ENCODE measurements at places on chromosomes 5 and 9.

- no peak for DNase-seq
Observed at GRCh38 chr5:40495237-40495635, 184.5 kb upstream of the PTGER4 start.

- no peak for DNase-seq
Observed at GRCh38 chr9:81032030-81032572, 657.2 kb downstream of the TLE1 start.

DNA sequence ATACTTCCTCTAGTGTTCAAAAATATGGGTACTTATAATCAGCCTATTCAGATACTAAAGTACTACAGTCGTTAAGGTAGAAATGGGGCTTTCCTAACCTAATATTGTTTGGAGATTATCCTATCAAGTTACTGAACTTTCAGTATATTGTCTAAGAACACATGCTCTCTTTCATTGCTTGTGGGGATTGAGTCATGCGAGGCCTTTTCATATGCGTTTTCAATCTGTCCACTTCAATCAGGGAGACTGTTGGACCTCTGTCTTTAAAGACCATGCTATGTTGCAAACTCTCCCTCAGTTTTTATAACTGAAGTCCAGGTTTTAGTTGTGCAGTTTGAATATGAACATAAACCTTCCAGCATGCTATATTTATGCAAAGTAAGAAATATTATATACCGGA lies 15.0 kb downstream of the PRR16 start:
- no peak for DNase-seq

DNA sequence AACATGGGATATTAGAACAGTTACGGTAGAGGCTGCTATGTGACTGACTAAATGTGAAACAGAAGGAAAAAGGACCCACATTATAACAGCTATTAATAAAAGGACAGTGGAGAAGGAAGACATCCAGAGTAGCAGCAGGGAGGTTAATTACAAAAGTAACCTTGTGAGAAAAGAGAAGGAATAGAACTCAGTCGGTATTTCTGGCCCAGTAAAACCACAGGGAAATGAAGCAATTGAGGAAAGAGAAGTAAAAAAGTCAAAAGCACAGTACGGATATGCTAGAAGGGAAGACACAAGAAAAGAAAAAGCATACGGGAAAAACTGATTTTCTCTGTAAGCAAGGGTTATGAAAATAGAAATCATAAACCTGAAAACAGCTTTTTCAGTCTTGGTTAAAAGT lies 164.7 kb downstream of the RFX3 start:
- peak; percentile 33 for DNase-seq

DNA sequence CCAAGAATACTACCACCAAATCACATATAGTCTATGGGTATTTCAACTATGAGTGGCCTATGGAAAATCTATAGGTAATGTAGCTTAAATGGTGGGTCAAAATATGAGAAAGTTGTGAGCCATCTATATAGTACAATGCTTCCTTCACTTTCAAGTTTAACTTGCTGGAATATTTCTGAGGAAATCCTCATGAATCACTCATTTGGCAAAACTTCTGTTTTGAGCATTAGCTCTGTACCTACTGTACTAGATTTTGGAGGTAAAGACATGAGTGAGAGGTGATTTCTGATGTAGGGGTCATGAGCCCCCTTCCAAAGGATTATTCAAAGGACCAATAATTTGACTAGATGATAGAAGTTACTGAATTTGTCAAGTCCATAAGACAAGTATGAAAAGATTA lies 80.6 kb upstream of the DAB2 start:
- no peak for DNase-seq

- peak; percentile 69 for DNase-seq
Observed at GRCh38 chr5:177116631-177117373, 16.8 kb upstream of the NSD1 start.

- DNase-seq = no peak
Observed at GRCh38 chr9:110186254-110186653, 21.7 kb downstream of the C9orf152 start.

DNA sequence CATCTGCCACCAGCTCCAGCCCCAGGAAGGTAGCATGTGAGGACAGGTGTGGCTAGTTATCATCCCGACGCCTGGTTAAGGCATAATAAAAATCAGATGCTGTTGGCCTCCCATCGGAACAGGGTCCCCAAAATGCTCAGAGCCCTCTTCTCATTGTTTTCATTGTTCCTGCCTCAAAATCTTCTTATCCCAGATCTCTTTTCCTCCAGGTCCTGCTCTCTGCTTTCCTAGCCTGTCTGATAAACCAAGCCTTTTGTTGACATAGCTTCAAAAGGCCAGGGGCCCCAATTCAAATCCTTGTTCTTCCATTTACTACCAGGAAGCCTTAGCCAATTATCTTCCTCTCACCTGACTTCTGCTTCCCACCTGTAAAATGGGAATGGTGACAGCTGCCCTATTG lies 130.1 kb upstream of the ADRA1B start:
- no peak for DNase-seq

DNA sequence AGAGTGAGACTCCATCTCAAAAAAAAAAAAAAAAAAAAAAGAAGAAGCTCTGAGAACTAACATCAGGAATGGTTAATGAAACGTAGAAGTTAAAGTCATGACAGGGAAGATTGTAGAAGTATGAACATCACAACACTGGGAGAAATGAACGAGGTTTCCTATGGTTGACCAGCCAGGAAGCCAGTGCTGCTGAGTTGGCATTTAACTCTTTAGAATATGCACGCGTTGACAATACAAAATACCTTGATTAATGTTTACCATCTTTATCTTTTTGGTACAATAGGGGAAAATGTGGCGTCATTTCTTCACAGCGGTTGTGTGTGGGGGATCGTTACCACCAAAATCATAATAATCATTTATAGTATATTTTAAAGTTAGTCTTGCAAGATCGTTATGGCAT lies 32.0 kb downstream of the ABO start:
- DNase-seq = no peak

GRCh38 chr9:135787776-135788575 lies 86.0 kb downstream of the KCNT1 start:
- DNase-seq = no peak

DNA sequence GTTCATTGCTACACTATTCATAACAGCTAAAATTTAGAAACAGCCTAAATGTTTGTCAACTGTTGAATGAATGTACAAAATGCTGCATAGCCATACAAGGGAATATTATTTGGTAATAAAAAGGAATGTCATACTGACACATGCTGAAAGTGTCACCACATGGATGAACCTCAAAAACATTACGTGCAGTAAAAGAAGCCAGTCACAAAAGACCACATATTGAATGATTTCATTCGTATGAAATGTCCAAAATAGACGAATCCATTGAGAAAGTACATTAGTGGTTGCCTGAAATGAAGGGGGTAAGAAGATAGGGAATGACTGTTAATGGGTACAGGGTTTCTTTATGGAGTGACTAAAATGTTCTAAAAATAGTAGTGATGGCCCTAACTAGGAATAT lies 11.6 kb upstream of the ECM2 start:
- no peak for DNase-seq

- no peak for DNase-seq
Observed at GRCh38 chr9:3403315-3403714, 122.5 kb downstream of the RFX3 start.

DNA sequence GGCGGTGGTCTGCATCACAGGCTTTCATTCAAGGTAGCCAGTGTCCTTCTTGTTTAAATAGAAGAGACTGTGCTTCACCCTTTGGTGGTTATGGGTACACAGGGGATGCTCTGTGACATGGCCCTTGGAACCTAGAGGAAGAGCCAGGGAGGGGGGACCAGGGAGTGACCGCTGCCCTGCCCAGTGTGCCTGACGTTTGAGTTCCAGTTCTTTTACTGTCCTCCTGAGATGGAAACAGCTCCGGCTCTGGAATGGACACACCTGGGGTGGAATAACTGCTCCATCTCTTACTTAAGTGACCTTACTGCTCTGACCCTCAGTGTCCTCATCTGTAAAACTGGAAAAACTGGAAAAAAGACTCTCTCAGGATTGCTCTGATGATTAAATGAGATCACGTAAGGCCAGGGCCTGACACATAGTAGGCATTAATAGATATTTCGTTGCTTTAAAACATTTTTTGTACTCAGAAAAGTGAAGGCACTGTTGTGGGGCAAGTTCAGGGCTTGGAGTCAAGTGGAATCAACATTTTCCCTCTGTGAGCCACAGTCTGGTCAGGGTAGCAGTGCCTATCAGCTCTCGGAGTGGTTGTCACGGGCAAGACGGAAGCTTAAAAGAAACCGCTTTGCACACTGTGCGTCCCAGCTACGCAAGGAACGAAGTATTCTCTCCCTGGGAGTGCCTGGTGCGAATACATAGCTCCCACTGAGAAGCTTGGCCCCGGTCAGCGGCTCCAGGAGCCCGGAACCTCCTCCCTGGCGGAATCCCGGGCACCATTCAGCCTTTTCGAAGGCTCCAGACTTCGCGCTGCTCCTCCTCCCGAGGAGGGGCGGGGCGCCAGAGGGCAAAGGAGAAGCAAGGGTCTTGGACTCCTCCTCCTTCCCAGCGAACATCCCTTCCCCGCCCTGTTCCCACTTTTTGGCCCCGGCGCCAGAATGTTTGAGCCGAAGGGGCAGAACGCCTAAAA lies 5.8 kb downstream of the POU4F3 start:
- no peak for DNase-seq

- no peak for DNase-seq
Observed at GRCh38 chr5:116442931-116443551, 131.6 kb downstream of the SEMA6A start.

- no peak for DNase-seq
Observed at GRCh38 chr5:180910735-180911134, 11.8 kb downstream of the BTNL8 start.

DNA sequence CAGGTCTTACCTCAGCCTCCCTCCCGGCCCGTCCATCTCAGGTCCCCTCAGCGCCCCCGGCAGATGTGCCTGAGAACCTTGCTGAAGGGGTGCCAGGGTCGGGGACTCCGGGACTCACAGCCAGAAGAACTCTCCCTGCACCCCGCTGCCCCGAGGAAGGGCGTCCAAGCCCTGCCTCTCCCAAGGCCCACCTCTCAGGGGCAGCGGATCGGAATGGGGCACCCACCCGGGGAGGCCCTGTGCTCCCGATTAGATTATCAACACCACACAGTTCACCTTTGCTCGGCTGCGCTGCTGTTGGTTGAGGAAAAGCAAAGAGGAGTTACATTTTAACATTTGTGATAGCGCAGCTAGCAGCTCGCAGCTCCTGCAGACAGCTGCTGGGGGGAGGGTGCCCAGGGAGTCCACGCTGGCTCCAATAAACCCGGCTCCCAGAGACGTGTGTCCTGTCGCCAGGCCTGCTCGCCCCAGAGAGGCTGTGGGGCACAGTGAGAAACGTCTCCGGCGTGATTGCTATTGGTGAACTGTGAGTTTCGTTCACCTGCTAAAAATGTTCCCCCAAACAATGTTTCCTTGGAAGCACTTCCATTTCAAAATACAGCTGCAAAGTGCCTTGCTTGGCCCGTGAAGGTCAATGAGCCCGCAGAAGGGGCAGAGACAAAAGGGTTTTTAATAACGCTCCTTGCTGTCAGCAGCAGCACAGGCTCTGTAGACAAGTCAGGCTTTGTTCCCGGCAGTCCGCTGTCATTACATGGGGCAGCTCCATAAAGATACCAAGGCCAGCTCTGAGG lies 18.6 kb upstream of the SLC6A19 start:
- DNase-seq = no peak

- DNase-seq = no peak
Observed at GRCh38 chr5:149633476-149634350, 52.4 kb downstream of the ARHGEF37 start.

DNA sequence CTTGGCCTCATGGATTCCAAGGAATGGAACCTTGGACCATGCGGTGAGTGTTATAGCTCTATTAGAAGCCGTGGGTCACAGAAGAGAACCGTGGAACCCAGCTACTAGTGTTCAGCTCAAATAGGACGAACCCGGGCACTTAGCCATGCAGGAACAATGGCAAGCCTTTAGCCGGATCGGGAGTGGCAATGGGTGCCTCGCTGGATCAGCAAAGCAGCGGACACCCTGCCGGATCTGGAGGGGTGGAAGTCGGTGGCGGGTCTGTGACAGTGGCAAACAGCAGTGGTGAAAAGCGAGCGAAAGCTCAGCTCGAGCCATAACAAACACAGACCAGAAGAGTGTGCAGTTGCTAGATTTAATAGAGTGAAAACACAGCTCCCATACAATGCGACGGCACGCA lies 2.4 kb upstream of the CDO1 start:
- no peak for DNase-seq

- no peak for DNase-seq
Observed at GRCh38 chr5:127085371-127085770, 12.1 kb upstream of the C5orf63 start.

GRCh38 chr5:34843497-34843896 lies 4.5 kb downstream of the TTC23L start:
- DNase-seq = no peak

DNA sequence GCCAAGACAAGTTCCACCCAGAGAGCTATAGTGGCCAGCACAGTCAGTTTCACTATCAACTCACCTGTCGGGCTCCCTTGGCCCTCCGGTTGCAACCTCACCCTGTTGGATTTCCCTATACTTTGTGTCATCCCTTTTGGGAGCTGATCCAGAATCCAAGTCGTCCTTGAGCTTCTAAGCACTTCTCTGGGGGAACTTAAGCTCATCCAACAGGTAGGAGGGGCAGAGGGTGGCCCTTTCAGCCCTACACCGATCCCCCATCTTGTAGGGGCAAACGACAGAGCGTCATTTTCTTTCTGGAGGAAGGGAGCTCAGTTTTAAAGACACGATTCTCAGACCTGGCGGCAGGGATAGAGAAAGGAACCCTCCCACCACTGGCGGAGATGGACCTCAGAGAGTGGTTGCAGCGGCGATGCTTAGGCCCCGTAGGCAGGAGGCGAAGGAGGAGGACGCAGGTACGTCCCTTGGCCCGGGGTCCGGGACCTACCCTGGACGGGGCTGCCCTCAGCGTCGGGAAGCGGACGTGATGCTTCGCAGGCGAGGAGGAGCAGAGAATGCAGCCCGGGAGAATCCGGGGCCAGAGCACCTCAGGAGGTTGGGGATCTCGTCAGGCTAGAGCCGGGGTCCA lies 519 bp downstream of the ZER1 start:
- DNase-seq = no peak

- no peak for DNase-seq
Observed at GRCh38 chr5:102866237-102866600, 111.1 kb downstream of the PAM start.

DNA sequence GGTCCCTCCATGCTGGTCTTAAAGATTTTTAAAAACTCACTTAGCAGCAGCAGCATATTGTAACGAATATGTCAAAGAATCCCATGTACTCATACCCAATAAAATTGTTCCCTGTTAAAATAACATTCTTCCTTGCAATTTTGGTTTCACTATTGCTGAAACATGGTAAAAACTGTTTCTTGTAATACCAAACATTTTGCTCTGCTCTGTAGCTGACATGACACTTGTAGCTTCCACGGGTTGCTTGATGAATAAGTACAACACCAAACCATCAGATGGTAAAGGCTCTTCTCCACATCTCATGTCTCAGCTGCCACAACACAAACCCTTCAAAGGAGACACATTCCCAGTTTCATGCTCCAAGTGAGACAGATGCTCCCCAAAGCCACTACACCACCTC lies 180.7 kb upstream of the PTGER4 start:
- DNase-seq = no peak
